IPS-NIHi11 (cell line): ENCODE measurements at places on chromosomes 4 and X.

- no peak for DNase-seq
Observed at GRCh38 chrX:38856670-38857265, 55.5 kb downstream of the MID1IP1 start.

DNA sequence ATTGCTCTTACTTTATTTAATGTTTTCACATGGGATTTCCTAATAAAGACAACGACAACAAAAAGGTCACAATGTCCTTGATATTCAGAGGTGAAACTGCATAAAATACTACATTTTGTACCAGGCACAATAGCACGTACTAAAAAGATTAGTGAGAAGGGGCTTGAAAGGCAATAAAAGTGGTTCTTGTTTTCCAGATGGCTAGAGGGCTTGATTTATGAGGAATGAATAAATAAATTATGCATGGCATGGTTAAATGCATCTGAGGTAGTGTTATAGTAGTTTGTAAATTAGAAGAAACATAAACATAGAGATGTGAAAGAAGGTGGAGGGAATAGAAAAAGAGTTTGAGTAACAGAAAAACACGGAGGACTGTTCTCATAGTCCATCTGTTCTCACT, 123.4 kb downstream of the CLCN5 start:
- DNase-seq, result no peak

DNA sequence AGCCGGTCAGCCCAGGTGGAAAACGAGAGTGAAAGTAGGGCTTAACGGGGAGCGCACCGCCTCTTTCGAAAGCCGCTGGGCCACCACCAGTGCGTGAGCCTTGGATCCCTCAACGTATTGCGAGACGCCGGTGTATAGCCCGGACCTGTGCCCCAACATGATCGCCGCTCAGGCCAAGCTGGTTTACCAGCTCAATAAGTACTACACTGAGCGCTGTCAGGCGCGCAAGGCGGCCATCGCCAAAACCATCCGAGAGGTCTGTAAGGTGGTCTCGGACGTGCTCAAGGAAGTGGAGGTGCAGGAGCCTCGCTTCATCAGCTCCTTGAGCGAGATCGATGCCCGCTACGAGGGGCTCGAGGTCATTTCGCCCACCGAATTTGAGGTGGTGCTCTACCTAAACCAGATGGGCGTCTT, 929 bp downstream of the MAB21L2 start:
- DNase-seq, result no peak

- no peak for DNase-seq
Observed at GRCh38 chr4:162911349-162911748, 255.3 kb downstream of the NAF1 start.

GRCh38 chr4:174401471-174402130, 117.9 kb downstream of the CEP44 start:
- no peak for DNase-seq

- DNase-seq, result peak; percentile 26
Observed at GRCh38 chrX:39907964-39908661, 189.6 kb downstream of the BCOR start.

GRCh38 chr4:82644734-82645126, 82.9 kb upstream of the TMEM150C start:
- no peak for DNase-seq

- no peak for DNase-seq
Observed at GRCh38 chrX:40931921-40932320, 153.3 kb upstream of the USP9X start.

DNA sequence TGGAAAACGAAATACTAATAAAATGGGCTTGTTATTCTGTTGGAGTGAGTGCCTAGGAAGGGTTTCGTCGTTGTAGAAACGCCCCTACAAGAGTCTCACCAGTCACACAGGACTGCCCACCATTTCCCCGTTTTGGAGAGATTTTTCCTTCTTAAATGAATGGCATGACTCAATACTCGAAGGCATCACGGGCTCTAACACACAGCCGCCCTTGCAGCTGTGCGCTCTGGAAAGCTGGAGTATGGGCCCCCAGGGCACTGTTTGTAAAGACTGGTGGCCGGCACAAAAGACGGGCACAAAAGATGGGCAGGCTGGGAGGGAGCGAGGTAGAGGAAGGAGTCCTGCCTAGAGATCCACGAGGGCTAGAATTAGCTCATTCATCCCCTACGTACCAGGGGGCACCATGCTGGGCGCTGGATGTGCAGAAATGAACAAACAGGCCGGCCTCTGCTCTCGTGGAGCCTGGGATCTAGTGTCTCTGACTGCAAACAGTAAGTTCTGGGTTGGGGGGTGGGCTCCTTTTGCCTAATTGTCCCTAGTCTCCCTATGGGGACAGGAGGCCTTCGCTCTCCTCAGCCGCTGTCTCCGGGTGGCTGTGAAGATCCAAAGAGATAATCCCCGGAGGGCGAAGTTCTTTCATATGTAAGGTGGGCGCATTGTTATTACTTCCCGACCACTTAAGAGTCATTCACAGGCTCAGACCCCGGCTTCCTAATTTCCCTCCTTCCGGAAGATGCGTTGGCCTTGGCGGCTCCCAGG, 1.0 kb upstream of the SFRP2 start:
- DNase-seq, result peak; percentile 71

GRCh38 chr4:71587995-71588394, 195.9 kb downstream of the GC start:
- DNase-seq, result no peak

GRCh38 chr4:16897991-16898827, at the start of gene LDB2:
Gene LDB2, minus strand, starts transcription at chr4:16898645.
- DNase-seq, result peak; percentile 49

DNA sequence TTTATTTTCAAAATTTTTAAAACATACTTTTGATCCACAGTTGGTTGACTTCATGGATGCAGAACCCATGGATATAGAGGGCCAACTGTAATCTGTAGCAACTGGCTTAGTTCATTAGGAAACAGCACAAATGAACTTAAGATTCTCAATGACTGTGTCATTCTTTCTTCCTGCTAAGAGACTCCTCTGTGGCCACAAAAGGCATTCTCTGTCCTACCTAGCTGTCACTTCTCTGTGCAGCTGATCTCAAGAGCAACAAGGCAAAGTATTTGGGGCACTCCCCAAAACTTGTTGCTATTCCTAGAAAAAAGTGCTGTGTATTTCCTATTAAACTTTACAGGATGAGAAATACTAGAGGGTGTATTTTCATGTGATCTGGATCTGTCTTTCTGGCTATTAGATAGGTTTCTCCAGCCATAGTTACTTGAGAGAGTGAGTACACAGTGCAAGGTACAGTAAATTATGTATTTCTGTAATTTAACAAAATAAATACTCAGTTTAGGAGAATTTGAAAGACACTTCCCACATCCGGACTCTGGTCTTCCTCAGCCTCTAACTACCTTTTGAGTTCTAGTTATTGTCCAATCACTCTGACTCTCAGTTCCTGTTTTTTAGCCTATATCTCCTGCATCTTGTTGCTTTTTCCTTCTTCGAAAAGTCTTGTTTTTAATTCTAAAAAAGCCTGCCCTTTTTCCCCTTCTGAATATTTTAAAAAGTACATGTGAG, 21.8 kb downstream of the TLR2 start:
- no peak for DNase-seq

DNA sequence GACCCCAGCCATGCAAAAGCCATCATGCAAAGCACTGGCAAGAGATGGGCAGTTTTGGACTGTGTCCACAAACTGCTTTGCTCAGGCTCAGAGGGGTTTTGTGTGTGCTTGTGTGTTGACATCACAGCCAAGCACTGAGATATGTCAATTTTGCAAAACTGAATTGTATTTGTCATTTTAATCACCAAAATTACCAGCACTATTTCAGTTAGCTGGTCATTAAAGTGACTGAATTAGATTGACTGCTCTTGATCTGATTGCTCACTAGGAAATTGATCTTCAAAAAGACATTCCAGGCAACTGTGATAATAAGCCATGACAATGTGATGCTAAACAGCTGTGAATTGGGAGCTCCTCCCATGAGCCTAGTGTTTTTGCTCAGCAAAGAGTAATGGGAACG, 337.3 kb upstream of the GNPDA2 start:
- no peak for DNase-seq

- no peak for DNase-seq
Observed at GRCh38 chrX:45843518-45843917, 642.8 kb upstream of the DIPK2B start.

GRCh38 chr4:37623125-37623524, 63.1 kb downstream of the RELL1 start:
- DNase-seq, result no peak

DNA sequence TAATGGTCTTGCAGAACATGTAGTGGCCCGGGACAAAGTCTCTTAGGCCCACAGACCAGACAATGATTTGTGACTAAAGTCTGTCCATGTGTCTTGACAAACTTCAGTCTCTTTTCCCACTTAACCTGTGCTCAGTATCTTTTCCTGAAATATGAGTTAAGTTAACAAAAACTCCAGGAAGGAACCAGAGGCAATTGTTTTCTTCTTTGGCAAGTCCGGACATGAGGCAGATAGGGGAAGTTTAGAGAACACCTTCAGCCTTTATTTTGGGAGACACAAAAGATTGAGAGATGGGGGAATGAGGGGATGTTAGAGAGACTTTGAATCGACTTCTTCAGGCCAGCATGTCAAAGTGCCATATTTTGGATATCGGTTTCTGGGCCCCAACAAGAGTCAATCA, 80.2 kb upstream of the FRMPD4 start:
- DNase-seq, result no peak

- DNase-seq, result no peak
Observed at GRCh38 chrX:16873106-16873505, 2.9 kb upstream of the RBBP7 start.

DNA sequence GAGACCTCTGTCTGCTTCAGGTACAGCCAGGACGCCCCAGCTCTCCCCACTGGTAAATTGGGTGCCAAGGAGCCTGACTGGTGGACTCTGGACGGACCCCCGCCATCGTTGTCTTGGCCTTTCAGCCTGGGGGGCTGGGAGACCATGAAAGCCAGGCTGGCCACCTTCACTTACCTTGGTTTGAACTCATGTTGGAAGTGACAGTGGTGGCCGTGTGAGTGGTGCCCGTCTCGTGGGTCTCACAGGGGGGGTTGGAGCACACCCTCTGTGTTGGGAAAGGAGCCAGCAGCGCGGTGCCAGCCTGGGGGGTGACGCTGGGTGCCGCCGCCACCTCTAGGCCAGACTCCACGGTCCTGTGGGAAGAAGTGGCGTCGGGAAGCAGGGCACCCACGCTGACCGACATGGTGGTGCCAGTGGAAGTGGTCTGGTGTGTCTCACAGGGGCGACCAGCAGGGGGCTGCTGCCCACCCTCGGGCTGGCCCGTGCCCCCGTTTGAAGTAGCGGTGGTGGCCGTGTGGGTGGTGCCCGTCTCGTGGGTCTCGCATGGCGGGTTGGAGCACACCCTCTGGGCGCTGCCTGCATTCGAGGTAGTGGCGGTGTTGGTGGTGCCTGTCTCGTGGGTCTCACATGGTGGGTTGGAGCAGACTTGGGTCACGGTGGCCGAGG, 9.6 kb upstream of the RENBP start:
- DNase-seq, result no peak
